NCI-H1105 treated with DMSO at 0.1 percent for 48 hours (cell line): ENCODE measurements at places on chromosomes 2 and 18.

- peak; percentile 37 for DNase-seq
Observed at GRCh38 chr2:217622205-217623060, 380.4 kb downstream of the TNS1 start.

DNA sequence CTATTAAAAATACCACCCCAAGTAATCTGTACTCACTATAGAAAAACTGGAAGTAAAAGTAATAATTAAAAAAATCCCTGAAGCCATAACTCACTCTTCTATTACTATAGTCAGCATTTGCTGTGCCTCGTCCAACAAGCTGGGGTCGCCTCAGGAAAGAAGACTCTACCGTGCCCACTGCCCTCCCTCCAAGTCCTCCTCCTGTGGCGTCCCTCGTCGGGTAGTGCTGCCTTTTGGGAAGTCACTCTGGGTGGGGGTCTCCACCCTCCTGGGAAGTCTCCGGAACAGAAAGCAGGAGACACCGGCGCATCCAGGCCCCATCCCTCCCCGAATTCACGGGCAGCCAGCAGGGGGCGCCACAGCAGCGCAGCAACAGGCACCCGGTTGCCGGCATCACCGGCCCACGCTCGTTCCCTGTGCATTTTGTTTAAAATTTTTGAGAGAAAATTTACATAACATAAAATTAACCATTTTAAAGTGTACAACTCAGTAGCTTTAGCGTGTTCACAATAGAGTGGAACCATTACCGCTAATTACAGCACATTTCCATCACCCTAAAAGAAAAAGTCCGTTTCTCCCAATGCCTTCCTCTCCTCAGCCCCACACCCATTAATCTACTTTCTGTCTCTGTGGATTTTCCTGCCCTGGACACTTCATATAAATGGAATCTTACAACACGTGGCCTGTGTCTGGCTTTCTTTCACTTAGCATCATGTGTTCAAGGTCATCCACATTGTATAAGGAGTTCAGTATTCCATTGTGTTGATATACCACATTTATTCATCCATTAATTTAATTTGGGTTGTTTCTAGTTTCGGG is 62.2 kb downstream of the ADNP2 start:
- no peak for DNase-seq

DNA sequence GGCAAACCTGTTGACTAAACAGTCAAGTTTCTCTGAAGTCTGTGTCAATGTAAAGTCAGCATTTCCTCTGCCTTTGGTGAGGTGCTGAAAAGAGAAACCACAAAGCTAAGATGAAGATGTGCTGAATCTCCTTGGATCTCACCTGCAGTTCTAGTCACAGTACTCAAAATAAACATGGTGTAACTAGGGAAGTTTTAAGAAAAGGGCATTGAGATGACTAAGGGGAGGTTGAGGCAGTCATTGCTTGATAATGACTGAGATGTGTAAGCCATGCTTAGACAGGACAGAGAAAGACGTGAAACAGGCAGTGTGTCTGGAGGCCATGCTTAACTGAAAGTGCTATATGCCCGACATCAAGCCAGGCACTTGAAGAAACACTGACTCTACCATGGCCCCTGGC is 1010.0 kb upstream of the CELF4 start:
- DNase-seq, result no peak

DNA sequence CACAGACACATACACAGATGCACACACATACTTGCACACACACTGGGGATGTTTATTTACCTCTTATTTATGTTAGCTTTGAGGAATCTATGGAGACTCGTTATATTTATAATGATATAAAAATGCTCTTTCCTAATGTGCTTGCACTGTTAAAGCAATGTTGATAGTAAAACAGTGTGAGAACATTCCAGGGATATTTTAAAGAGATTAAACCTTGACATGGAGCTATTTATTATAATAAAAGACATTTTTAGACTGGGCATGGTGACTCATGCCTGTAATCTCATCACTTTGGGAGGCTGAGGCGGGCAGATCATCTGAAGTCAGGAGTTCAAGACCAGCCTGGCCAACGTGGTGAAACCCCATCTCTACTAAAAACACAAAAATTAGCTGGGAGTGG is 557.3 kb upstream of the ZNF804A start:
- no peak for DNase-seq

GRCh38 chr2:235709124-235709813 is 215.4 kb downstream of the AGAP1 start:
- no peak for DNase-seq

GRCh38 chr18:63105636-63106316 is 213.8 kb downstream of the BCL2 start:
- DNase-seq, result no peak

- no peak for DNase-seq
Observed at GRCh38 chr2:10490806-10491291, 42.7 kb upstream of the ODC1 start.

- peak; percentile 32 for DNase-seq
Observed at GRCh38 chr18:13726972-13727331, 479 bp downstream of the RNMT start.

DNA sequence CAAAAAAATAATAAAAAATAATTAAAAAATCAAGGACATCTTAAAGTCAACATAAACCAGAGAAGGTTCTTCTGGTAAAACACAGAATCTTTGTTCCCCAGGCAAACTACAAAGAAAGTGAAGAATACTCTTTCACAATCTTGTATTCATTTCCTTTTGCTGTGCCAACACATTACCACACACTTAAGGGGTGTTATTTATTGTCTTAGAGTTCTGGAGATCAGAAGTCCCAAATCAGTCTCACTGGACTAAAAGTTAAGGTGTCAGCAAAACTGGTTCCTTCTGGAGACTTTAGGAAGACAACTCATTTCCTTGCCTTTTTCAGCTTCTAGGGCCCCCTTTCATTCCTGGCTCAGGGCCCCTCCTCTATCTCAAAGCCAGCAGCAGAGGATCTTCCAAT is 12.2 kb upstream of the CAB39 start:
- DNase-seq, result no peak

DNA sequence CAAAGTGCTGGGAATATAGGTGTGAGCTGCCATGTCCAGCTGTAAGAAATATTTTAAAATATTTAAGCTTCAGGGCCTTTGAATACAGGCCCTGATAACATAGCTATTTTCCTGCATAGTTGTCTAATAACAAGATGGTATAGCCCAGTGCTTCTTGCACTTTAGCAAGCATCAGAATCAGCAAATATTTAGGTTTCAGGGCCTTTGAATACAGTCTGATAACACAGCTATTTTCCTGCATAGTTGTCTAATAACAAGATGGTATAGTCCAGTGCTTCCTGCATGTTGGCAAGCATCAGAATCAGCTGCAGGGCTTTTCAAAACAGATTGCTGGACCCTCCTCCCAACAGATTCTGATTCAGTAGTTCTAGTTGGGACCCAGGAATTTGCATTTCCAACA is 5.6 kb downstream of the GEMIN6 start:
- DNase-seq, result no peak

GRCh38 chr2:224004105-224004695 is 34.9 kb downstream of the SERPINE2 start:
- DNase-seq, result no peak

GRCh38 chr2:230974096-230974913 is 21.6 kb upstream of the SPATA3 start:
- DNase-seq, result no peak

GRCh38 chr2:239456940-239457339 is 56.1 kb upstream of the HDAC4 start:
- no peak for DNase-seq

DNA sequence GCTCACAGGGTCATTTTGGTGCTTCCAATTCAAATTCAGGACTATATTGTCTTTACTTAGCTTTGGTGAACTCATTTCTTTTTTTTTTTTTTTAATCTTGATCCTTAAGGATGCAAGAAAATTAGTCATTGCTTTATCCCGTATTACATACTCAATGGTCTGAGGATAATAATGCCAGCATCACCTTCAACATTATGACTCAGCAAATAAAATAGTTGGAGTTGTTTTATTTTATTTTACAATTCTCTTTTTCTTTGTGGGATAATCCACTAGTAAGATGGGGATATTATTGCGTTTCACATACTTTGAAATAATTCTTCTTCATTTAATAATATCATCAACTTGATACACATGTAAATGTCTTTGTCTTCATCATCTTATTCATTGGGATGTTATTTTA is 954.9 kb upstream of the GYPC start:
- DNase-seq, result no peak

GRCh38 chr2:60934165-60934722 is 52.9 kb downstream of the REL start:
- DNase-seq, result no peak

DNA sequence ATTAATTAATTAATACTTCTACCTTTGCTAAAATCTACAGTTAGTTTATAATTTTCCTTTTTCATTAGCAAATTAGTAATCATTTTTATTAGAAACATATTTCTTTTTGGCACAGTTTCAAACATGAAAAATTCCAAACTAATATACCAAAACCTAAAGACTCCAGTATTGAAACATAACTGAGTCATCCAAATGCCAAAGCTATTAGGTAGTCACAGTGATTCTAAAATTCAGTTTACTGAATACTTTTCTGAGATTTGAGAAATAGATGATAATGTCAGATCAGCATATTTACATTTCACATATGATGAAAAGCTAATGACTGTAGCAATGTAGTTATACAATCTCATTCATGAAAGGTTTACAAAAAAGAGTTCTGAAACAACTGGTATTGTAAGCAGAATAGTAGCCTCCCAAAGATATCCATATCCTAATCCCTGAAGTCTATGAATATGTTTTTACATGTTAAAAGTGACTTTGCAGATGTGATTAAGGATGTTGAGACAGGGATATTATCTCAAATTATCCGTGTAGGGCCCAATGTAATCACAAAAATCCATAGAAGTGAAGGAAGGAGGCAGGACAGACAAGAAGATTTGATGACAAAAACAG is 680.2 kb upstream of the CHAC2 start:
- no peak for DNase-seq

DNA sequence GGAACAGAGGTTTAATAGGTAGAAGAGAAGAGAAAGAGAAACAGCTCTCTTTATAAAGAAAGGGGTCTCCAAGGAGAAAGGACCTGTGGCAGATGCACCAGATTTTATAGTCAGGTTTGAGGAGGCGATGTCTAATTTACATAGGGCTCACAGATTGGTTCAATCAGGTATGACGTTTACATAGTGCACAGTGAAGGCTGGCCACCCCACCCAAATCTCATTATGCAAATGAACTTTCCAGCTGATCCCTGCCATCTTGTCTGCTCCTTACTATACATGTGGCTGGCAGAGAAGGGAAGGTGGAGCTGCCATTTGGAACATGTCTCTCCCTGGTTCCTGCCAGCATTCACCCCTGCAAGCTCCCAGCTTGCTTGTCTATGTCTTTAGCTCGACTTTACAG is 557.8 kb downstream of the SUCLG1 start:
- DNase-seq, result no peak

- peak; percentile 12 for DNase-seq
Observed at GRCh38 chr2:210399440-210400041, 77.0 kb downstream of the LANCL1 start.

GRCh38 chr2:187365315-187365714 is 82.7 kb downstream of the CALCRL start:
- DNase-seq, result no peak

DNA sequence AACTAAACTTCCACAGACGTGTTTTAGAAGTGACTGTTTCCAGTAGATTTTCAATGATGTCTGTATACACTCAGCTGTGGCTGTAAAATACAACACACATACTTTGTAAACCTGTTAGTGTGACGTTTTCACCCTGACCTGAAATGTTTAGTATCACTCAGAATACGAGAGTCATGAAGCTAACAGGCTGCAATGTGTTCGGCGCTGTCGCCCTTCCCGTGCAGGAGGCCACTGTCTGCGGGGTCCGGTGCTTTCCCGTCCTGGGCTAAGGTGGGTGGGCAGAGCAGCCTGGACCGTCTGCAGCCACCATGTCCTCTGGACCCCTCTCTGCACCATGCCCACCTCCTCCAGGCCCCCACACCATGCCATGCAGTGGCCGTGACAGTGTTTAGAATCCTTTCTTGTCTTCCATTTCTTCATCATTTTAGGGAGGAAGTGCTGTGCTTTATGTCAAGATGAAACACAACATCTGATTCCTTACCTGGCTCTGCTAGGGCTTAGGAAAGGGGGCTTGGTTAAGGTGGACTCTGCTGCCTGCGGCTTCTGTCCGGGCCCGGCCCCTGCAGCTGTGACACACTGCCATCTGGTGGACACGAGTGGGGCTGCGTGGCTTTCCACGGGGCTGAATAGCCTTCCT is 53.8 kb upstream of the RBM44 start:
- DNase-seq, result peak; percentile 27

DNA sequence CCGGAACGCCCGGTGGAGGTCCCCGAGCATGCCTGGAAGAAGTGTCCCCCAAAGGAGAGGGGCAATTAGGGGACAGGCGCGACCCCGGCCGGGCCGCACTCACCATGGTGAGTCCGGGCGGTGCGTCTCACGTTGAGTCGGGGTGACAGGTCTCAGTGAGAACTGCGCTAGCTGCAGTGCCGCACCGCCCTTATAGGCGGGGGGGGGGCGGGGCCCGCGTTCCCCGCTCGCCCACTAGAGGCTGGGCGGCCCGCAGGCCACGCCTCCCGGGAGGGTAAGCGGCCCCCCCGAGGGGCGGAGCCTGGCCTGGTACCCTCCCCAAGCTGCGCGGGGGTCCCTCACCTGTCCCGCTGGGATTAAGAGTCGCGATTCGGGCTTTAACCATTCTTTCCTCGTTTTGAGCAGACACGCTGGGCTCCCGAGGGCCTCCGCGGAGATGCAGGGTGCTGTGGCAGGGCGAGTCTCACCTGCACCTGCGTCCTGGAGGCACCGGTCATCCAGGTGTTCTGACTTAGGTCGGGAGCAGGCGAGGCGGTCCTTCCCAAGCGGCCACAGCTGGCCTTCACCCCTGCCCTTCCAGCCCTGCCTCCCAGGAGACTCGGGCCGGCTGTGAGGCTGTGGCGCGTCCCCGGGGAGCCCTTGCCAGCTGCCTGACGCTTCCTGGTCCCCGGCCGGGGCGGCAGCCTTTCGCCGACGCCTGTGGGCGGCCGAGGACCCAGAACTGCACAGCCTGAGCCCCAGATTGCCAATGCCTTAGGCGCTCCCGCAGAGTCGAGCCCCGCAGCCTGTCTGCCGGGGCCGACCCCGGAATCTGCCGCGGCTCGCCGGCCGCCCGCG is at the start of gene TUBA4A:
TSS of gene TUBA4A (minus strand) at position 166 of the 837 bp plus-strand sequence. CDS start at position 106, 60 bp downstream.
- peak; percentile 68 for DNase-seq

GRCh38 chr2:187126247-187127005 is 277.5 kb upstream of the ZSWIM2 start:
- no peak for DNase-seq

GRCh38 chr2:26655611-26656195 is 14.5 kb upstream of the CIB4 start:
- no peak for DNase-seq

DNA sequence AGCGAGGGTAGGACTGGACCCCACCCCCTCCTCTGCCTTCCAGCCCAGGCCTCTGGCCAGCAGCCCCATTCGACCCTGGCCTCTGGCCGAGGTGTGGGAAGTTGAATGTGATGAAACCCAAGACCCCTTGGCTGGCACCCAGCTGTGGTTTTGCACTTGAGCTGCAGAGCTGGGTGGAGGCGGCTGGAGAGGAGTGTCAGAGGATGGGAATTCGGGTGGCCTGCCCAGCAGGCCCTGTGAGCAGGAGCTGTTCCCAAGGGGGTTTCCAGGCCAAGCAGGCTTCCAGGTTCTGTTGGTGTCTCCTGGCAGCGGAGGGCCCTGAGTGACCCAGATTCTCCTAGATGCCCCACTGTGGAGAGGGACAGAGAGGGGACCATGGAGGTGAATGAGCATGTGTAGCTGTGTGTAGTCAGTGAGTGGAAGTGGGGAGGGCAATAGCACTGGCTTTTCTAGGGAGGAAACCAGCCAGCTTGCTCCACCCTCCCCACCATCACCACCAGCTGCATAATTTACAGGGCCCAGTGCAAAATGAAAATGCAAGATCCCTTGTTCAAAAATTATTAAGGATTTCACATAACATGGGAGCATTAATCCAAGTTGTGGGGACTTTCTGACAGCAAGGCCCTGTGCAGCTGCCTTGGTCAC is 172.2 kb upstream of the HAAO start:
- no peak for DNase-seq
